ENCODE measurements at places on chromosomes 6 and 20.

DNA sequence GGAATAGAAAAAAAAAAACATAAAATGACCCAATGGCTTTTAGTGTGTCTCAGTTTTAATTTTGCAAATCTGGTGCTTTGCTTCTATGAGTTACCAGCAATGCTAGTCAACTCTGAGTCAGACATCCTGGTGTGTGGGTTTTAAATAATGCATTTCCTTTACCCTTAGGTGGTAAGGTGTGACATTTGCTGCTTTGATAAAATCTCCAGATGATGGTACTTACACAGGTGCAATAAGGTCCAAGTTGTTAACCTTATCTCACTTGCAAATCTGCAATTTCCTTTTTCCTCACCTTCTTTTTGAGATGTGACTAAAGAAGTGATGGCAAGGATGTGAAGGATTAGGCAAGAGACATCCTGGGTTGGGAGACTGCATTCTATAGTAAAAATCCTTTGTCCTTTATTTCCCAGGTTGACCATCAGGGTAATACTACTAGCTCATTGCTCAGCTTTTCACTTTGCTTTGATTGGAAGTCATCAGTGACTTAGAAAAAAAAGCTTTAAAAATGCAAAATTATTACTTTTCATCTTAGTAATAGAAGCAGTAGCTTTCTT is 818.5 kb upstream of the FLRT3 start:
- DNase-seq = no peak

- no peak for DNase-seq
Observed at GRCh38 chr6:68032217-68032616, 602.9 kb upstream of the ADGRB3 start.

- DNase-seq = no peak
Observed at GRCh38 chr20:56899506-56899905, 270.4 kb downstream of the TFAP2C start.

GRCh38 chr20:62760856-62761758 is 35.2 kb upstream of the MRGBP start:
- DNase-seq = no peak

- no peak for DNase-seq
Observed at GRCh38 chr6:114888241-114888640, 545.4 kb upstream of the HS3ST5 start.

DNA sequence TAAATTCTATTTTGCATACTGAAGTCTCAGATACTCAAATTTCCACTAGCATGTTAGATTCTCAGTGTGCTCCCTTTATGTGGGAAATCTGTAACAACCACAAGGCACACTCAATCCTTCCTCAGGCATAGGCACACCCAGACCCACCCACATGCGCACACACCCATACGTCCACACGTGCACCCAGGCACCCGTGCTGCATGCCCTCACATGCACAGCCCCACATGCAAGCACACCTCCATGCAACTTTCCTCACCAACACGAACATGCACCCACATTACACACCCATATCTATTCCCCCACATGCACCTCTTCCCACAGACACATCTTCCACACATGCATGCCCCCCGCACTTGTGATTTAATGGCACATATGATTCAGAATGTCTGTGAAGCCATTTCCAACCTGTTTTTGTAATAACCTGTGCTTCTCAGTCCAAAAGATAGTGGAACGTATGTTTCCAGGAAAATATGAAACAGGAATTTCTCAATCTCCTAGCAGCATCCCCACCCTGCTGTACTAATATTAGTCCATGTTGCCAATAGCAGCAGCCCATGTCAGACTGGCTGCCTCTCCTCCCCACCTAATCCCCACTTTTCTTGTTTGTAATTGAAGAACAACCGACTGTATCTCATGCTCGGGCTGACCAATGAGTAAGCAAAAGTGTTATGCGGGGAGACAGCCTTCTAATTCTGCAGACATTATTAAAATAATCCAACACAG is 11.3 kb upstream of the CYP24A1 start:
- no peak for DNase-seq

- DNase-seq = no peak
Observed at GRCh38 chr6:117506180-117506835, 23.8 kb downstream of the DCBLD1 start.

- DNase-seq = no peak
Observed at GRCh38 chr6:39295611-39296011, 18.6 kb downstream of the KCNK17 start.

- no peak for DNase-seq
Observed at GRCh38 chr6:149324428-149324827, 6.9 kb downstream of the TAB2 start.

GRCh38 chr20:41837669-41838224 is 219.6 kb upstream of the CHD6 start:
- DNase-seq = no peak

GRCh38 chr6:4941782-4942672 is 61.8 kb downstream of the RPP40 start:
- DNase-seq = no peak

- no peak for DNase-seq
Observed at GRCh38 chr6:142265476-142265875, 36.3 kb upstream of the ADGRG6 start.

GRCh38 chr20:16771213-16771612 is 23.1 kb downstream of the OTOR start:
- DNase-seq = no peak
